Fibroblast of upper back skin (primary cell): ENCODE measurements at places on chromosomes 7 and 10.

GRCh38 chr10:89283025-89283935 lies 18.6 kb upstream of the IFIT2 start:
- peak; percentile 66 for DNase-seq

DNA sequence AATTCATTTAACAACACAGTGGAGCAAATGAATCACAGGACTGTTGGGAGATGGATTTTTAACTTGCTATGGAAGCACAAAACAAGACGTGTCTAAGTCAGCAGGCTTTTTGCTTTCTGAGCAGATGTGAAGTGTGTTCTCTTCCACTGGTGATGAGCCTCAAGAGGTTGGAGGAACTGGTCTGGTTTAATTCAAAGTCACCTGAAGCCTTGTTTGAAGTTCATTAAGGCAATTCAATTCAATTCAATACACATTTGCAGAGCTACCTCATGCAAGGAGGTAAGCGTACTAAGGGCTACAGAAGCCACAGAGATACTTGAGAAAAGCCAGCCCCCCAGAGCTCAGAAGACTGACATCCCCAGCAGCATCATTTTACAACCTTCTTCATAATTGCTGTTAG lies 68.4 kb upstream of the PALS2 start:
- no peak for DNase-seq

DNA sequence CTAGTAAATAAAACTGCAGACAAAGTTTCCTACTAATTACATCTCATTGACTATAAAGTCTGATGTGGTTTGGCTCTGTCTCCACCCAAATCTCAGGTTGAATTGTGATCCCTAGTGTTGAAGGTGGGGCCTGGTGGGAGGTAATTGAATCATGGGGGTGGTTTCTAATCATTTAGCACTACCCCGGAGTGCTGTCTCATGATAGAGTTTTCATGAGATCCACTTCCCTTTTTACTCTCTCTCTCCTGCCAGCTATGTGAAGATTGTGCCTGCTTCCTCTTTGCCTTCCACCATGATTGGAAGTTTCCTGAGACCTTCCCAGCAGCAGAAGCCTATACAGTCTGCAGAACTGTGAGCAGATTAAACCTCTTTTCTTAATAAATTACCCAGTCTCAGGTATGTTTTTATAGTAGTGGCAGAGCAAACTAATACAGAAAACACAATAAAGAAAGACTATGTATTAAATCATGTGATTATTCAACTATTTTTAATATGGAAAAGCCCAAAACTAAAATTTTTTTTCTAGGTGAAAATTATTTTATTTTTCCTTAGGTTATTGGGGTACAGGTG lies 232.1 kb downstream of the FZD1 start:
- DNase-seq, result no peak

- DNase-seq, result no peak
These were observed 59.0 kb downstream of the PALD1 start for GRCh38 chr10:70537398-70538194.

DNA sequence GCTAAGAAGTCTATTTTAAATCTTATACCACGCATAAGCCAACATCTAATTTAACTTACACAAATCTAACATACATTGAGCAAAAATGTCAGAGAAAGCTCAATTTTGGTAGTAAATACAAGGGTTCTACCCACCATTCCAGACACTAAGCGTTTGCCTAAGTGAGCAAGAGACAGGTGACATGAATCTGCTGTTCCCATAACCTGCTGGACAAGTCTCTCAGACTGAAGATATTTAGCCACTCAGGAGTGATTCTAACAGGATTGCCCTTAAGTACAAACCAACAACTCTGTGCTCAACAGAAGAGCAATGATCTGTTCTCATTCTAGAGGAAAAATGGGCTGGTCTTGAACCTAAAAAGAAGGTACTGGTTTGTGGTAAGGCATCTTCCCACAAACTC lies 18.8 kb downstream of the EZH2 start:
- DNase-seq, result no peak

DNA sequence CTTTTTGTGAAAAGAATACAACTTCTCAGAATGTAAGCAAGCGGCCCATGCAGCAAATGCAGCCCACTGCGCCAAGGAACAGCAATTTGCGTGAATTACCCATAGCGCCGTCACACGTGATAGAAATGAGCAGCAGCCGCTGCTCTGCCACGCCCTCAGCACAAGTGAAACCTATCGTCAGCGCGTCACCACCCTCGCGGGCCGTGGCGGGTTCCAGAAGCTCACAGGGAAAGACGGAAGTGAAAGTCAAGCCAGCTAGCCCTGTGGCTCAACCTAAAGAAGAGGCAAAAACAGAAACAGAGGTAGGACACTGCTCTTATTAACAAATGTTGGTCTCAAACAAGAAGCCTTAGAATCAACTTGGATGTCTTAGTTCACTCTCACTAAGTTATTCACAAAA lies 70.5 kb downstream of the SHH start:
- no peak for DNase-seq
